ENCODE measurements at places on chromosomes 11 and 22.

GRCh38 chr11:1310772-1311468, 1.5 kb upstream of the TOLLIP start:
- DNase-seq: no peak

GRCh38 chr11:2306452-2306823, 4.6 kb downstream of the TSPAN32 start:
- DNase-seq: peak; percentile 93

DNA sequence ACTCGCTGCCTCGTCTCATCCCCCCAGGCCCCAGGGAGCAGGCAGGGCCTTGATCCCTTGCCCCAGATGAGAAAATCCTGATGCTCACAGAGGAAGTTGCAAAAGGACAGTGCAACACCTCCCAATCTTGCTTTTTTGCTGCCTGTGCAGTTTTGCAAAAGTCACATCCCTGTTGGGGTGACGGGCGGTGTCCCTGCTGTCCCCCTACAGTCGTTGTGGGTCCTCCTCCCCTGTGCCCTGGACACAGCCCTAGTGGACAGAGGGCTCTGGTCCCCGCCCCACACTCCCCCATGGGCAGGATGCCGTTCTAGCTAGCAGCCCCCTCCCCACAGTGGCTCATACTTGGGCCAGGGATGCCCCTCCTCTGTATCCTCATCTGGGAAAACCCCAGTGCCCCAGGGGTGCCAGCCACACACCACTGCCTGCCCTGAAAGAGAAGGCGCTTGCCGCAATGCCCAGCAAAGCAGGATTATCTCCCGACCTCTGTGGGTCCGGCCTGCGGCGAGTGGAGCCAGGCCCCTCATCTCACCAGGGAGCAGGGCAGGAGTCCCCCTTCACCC, 18.4 kb upstream of the CTSD start:
- no peak for DNase-seq

DNA sequence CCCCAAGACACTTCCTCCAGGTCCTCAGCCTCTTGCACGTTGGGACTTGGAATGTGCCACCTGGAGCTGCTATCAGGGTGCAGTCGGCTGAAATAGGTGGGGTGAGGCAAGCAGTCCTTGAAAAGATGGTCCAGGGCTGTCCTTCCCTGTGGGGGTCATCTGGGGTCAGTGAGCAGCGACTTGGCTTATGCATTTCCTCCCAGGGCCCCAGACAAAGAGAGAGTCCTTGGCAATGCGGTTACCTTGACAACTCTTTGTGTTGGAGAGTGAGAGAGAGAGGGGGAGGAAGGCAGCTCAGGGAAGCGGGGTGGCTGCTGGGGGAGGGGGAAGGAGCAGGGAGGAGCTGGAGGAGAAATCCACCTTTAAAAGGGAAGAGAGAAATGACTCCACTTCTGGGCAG, 93.8 kb downstream of the MIAT start:
- DNase-seq: no peak

GRCh38 chr11:129281471-129282415, 89.6 kb upstream of the ARHGAP32 start:
- DNase-seq: no peak

Data from hindlimb muscle (tissue), 1 donor.